ENCODE measurements at places on chromosomes 12 and 14.

- DNase-seq = no peak
Observed at GRCh38 chr12:4320497-4320852, 538 bp upstream of the TIGAR start.

- no peak for DNase-seq
Observed at GRCh38 chr14:26917086-26917485, 319.3 kb upstream of the NOVA1 start.

GRCh38 chr12:132761032-132761920 is at the start of gene ANKLE2:
ANKLE2 (minus strand) TSS chr12:132761832; CDS start chr12:132761798, 34 bp downstream.
- no peak for DNase-seq

DNA sequence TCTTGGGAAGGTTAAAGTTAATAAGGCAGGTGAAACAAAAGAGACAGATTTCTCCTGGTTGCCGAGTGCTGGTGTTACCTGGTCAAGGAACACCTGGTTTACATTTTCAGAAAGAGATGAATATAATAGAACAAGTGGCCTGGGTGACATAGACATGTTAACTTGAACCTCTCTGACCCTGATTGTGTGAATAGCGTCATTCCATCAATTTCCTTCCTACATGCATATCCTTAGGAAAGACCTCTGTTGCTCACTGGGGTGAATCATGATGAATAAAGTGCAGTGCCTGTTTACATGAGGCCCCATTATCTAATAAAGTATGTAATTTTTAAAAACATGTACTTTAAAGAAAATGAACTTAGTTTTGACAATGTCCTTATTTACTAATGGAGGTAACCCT is 1822.9 kb upstream of the FLRT2 start:
- DNase-seq = no peak

DNA sequence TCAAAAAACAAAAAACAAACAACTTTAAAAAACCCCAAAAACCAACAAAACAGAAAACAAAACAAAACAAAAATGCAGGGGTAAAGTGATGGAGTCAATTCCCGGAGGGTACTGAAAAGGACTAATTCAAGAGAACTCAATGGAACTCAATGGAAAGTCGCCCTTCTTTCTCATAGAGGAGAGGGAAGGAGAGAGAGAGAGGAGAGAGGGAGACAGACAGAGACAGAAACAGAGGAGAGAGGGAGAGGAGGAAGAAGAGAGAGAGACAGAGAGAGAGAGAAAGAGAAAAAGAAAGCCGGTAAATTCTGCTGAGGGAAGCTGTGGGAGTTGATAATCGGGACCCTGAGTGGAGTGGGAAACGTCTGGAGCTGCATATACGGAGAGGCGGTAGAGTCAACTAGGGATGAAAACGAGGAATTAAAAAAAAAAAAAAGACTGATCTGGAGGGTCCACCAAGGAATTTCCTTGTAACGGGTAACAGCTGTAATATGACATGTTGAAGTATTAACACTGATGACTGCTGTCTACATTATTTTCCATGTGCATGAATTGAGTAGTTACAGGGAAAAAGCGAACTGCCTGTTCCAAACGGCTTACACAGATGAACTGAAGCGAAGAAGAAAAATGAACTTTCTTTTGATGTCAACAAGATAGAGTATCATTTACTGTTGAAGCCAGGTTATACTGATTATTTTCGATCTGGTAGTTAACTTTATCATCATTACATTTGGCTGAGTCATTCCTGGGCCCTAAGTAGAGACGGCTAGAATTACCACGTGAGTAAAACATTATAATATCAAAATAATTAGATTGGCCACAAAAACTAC is 934 bp upstream of the ZC2HC1C start:
- DNase-seq = peak; percentile 41

DNA sequence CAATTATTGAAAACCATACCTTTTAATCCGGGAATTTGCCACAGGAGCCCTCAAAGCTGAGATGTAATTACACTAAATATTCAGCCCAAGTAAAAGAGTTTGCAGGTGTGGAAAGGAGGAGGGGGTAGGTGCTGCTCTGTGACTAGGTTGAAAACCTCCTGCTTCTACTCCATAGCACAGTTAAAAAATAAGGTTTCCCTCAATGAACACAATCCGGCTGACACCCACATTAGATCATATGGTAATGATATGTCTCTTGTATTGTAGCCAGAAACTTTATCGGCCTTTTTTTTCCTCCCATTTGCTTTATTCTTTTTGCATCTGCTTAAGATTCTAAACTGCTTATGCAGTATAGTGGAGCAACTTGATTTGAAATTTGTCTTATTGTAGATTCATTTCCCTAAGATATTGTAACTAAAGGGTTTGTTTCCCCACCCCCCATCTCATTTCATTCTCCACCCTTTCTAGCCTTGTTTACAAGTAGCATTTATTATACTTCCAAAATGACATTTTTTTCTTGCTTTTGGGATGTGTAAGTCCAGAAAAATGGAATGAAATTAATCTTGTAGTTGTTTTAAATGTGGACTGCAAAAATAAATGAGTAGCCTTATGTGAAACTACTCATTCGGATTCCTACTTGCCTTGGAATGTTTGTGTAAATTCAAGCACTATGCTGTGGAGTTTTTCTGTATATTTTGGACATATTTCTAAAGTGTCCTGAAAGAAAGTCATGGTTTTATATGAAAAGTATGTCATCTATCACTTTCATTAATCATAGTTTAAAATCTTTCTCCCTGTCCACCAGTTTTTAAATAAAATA is at the start of gene DCN:
Gene DCN (minus strand): TSS at position 182 of the 820 bp plus-strand sequence. CDS start 4,265 bp downstream, outside the sequence.
- no peak for DNase-seq

Measured in AG04450 (cell line).